ENCODE measurements at places on chromosomes 4 and X.

DNA sequence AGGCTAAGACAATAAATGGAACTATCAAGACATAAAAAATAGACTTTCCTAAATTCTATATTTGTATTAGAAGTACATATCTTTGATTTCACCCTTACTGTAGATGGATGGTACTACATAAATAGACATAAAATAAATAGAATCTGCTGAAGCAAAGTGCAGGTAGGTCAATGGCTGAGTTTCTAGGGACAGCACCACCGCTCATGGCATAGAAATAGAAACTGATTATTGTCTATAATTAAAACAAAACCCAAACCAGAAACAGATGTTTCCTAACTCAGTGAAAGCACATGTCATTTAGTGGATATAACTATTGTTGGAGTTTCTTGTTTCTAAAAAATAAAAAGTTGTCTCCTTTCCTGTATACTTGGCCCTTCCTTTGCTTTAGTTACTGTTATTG lies 387.3 kb upstream of the ADGRL3 start:
- DNase-seq, result no peak

GRCh38 chr4:53551958-53552357 lies 39.3 kb downstream of the LNX1 start:
- DNase-seq, result no peak

DNA sequence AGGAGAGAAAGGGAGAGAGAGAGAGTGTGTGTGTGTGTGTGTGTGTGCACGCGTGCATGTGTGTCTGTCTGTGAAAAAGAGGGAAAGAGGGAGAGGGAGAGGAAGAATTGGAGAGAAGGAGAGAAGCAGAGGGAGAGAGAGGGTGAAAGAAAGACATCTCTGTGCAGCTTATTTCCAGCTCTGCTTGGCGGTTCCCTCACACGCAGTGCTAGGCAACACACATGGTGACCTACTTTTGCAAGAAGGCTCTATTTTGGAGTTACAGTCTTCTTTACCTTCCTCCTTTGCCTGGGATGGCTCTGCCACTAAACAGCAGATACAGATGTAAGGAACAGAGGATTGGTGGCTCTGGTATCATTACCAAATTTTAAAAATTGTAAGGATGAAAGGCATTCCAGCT lies 40.1 kb downstream of the SLC16A2 start:
- no peak for DNase-seq

DNA sequence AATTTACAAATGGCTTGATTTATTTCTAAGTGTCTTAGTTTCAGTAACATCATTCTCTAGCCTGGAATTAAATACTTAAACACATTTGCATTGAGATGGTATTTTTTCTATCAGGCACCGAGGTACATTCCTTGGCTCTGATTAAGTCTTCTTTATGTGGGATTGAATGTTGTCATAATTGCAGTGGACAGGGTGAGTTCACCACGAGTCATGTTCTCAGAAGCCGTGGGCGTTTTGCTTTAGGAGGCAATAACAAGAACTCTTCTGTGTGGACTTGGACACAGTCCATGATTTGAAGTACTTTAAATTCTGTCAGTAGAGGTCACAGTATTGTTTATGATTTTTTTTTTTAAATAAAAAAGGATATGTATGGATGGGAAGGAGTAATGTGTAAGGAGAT lies 57.1 kb upstream of the EFHC2 start:
- no peak for DNase-seq

DNA sequence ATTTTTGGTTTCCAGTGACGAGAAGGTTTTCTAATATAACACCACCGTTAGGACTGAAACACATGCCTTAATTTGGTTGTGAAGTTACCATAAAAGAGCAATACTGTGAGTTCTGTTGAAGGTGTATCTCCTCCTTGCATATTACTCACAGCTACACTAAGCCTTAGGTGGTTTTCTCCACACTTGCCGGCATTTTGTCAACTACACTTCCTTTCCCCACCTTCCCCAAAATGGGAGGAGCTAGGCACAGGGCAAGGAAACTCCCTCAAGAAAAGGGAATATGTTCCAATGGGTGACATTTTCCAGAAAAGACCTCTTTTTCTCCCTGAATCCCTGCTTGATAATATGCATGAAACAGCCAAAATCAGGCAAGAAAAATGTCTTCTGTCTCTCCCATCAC lies 44.8 kb downstream of the RELL1 start:
- DNase-seq, result no peak

DNA sequence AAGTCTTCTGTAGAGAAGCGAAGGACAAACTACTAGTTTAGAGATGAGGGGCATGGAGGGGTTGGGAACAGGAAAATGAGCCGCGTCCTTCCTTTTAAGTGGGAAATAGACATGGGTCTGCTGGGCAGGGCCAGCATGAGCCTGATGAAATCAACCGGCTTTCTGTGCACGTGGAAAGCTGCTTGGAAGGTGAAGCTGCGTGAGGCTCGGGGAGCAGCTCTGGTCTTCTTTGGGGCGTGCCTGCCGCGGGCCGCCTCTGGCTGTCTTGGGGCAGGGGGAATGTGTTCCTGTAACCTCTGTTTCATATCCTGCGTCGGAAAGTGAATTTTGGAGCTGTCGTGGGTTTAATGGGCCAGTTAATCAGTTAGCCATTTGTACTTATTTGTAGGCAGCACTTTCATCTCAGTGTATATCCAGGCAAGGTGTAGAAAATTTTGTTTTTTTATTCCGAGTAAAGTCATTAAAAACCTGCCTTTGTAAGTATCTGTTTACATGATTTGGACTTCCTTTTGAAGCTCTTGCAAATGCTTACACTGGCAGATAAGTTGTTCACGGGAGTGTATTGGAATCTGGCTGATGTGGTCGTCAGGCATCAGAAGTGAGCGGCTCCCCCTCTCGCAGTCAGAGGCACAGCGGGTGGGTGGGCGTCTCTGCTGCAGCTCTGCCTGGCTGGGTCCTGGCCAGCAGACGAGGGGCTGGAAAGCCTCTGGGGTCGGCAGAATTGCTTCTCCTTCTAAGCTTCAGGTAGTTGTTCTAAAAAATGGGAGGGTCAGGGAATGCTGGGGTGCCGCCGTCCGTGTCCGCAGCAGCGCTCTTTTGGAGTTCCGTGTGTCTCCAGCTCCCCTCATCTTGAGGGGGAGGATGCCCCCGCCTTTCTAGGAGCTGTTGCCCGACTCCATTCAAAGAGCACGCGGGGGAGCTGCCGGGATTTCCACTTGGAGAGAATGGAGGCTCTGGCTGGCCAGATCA lies 70.5 kb upstream of the HGFAC start:
- peak; percentile 83 for DNase-seq

- DNase-seq, result no peak
Measured at GRCh38 chr4:3288571-3289094, 4.2 kb upstream of the RGS12 start.

DNA sequence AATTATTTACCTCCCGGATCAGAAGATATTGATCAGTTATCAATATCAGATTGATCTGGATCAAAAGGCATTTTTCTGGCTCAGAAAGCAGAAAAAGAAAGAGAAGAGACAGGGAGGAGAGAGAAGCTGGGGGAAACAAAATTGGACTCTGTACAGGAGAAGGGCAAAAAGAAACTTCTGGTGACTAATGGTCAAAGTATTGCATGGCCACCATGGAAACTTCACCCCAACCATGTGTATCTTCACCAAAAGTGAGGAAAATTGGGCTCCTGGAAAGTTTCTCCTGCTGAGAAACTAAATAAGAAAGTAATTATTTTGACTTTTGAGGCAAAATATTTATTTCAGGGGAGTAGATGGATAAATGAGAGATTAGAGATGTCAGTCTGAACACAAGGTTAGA lies 33.9 kb downstream of the RNF150 start:
- no peak for DNase-seq

DNA sequence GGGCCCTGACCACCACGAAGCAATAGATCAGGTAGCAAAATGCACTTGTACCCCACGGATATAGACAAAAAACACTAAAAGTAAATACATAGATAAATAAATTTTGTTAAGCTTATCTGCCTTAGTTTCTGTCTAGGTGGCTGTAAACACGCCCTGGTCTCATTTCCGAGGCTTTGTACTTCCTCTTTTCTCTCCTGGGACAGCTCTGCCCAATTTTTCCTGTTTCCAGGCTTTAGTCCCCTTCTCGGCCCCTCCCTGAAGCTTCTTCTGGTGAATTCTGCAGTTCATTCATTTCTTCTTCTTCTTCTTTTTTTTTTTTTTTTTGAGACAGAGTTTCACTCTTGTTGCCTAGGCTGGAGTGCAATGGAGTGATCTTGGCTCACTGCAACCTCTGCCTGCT lies 73.4 kb upstream of the STOX2 start:
- DNase-seq, result no peak

DNA sequence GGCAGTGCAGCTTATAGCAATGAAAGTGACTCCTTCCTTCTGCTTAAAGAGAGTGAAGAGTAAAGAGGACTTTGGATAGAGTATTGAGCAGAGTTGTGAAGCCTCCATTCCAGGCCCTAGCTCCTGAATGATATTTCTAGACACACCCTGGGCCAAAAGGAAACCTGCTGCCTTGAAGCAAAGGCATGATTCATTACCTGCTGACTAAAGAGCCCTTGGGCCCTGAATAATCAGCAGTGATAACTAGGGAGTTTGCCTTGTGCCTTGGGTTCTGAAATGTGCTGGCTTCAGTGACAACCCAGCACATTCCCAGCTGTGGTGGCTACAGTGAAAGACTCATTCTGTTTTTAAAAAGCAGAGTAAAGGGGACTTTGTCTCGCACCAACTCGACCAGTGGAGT lies 49.2 kb downstream of the STPG2 start:
- no peak for DNase-seq
